Mucosa of descending colon (tissue), 3 donors: ENCODE measurements at places on chromosomes 12 and 14. TPM values are rescaled to one million over a fixed set of nuclear protein-coding genes. Genes with fewer than 3 reads are reported as not detected.

Gene MSRB3
- 154 TPM for total RNA-seq

Gene NCKAP5L
- 2.5 TPM for total RNA-seq

Gene AICDA
- total RNA-seq, result not detected

Gene NAA25
- total RNA-seq, result 17.9 TPM

Gene OTUB2
- 3.5 TPM for total RNA-seq

Gene RNU4-1
- total RNA-seq, result 4,015 TPM

Gene SERPINA12
- not detected for total RNA-seq

Gene ERBB3
- total RNA-seq, result 136 TPM

Gene TMPO
- total RNA-seq, result 69.8 TPM

Gene ACSM4
- not detected for total RNA-seq

Gene KRT77
- not detected for total RNA-seq

Gene CAPZA3
- total RNA-seq, result not detected

Gene MYF5
- not detected for total RNA-seq

Gene CD9
- total RNA-seq, result 452 TPM

- peak; percentile 37 for DNase-seq
Measured at GRCh38 chr12:114799574-114800487, 115.9 kb upstream of the TBX3 start.

DNA sequence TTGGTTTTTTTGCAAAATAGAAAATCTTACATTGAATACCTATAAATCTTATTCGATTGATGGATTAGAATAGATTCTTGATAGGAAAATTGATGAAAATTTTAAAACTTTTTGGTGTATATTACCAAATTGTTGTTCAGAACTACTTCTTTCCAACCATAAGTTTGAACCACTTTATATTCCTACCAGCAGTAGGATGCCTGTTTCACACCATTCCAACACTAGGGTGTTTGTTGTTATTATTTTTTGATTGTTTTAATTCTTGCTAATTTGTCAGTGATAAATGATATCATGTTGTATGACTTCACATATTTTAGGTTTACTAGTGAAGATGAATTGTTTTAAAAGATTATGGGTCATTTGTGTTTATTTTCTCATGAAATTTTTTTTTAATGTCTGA lies 43.4 kb downstream of the UTP20 start:
- DNase-seq, result no peak

- DNase-seq, result no peak
Measured at GRCh38 chr12:108607981-108608600, 10.2 kb upstream of the TMEM119 start.

DNA sequence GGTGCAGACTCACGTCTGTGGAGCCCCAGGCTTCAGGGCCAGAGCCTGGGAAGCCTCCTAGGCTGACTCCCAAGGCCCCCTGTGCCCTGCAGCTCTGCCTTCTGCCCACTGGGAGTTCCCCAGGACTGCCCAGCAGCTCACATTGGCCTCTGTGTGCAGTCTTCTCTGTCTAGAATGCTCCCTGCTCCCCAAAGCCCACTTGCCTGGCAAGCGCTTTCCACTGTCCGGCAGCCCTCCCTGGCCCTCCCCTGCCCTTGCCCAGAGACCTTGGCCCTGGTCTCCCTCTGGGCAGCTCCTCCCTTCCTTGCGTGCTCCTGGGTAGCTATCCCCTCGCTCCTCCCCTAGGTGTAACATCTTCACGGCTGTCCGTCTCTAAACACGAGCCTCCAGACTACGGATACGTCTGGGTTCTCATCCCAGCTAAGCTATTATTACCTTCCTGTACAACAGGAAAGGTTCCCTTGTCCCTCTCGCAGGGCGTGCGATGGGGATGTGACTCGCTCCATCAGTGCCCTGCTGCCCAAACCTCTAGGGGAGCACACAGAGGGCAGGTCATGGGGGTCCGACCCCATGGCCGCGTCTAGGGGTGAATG lies 325.5 kb upstream of the RTL1 start:
- no peak for DNase-seq

GRCh38 chr14:92135269-92135668 lies 13.5 kb downstream of the CPSF2 start:
- no peak for DNase-seq

GRCh38 chr12:65891219-65891618 lies 66.9 kb downstream of the HMGA2 start:
- no peak for DNase-seq

DNA sequence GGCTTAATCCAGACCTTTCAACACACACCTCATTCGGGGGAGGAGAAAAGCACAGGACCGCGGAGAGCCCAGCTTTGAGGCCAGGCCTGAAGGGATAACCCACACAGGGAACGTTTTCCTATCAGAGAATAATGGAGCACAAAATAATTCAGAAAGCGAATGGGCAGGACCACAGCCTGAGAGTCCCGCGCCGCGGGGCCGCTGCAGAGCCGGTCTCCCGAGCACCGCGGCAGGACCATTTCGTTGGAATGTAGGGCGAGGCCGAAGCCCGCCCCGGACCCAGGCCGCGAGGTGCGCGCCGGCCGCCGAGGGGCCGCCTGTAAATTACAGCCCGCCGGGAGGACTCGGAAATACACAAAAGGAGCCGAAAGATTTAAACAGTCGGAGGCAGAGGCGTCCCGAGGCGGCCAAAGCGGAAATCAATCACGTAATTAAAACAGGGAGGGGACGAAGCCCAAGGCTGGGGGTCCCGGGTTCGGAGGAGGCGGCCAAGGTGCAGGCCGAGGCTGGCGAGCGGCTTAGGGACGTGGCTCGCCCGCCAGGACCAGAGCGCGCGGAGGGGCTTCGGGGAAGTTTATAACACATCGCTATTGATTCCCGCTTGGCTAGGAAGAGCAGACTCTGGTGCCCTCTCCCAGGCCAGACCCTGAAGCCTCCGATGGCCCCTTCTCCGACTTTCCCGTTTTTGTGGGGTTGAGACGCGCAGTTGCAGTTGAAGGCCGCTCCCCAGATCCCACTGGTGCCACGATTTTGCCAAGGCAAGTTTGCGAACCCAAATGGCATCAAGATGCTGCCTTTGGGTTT lies 6.3 kb upstream of the HOXC4 start:
- DNase-seq, result no peak

GRCh38 chr12:7017870-7018349 lies 366 bp downstream of the LPCAT3 start:
- DNase-seq, result peak; percentile 50

DNA sequence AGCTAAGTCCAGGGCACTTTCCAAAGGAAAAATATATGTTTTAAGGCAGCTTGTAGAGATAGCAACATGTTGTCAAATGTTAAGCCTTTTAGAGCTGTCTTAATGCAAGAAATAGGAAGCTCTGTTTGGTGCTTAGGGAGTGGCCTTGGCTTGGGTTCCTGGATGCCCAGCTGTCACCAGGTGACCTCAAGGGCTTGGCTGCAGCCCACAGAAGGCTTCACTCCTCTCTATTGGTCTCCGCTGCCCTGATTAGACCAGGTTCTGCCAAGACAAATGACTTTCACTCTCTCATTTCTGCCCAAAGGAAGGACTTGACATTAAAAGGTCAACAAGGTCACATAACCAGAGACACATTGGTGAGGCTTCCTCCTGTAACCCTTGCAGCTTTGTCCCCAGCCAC lies 76.8 kb downstream of the WSCD2 start:
- no peak for DNase-seq

DNA sequence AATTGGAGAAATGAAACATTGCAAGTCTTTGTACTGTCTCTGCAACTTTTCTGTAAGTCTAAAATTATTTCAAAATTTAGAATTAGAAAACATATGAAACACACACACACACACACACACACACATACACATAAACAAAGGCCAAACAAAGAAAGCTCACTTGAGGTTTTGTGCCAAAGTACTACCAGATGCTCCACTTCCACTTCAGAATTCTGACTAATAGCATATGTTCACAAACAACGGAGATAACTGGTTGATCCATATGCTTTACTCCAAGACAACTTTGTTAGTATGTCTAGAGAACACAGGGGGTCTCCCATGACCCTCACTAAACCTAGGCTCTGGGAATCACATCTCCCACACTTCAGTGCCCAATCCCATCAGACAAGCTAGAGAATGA lies 133.8 kb upstream of the CLEC14A start:
- no peak for DNase-seq

DNA sequence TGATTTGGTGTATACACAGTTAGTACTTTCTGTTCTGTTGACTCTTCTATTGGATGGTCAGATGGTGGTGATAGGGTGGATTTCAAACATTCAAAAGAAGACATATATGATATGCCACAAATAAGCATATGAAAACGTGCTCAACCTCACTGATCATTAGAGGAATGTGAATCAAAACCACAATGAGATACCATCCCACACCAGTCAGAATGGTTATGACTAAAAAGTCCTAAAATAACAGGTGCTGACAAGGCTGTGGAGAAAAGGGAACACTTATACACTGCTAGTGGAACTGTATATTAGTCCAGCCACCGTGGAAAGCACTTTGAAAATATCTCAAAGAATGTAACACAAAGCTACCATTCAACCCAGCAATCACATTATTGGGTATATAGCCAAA lies 425.5 kb downstream of the C12orf50 start:
- no peak for DNase-seq

- DNase-seq, result peak; percentile 55
Measured at GRCh38 chr12:120321382-120322202, 6.0 kb downstream of the PLA2G1B start.

GRCh38 chr12:93713060-93713459 lies 35.9 kb downstream of the CRADD start:
- no peak for DNase-seq

- DNase-seq, result no peak
Measured at GRCh38 chr14:92121207-92121669, 268 bp downstream of the NDUFB1 start.

DNA sequence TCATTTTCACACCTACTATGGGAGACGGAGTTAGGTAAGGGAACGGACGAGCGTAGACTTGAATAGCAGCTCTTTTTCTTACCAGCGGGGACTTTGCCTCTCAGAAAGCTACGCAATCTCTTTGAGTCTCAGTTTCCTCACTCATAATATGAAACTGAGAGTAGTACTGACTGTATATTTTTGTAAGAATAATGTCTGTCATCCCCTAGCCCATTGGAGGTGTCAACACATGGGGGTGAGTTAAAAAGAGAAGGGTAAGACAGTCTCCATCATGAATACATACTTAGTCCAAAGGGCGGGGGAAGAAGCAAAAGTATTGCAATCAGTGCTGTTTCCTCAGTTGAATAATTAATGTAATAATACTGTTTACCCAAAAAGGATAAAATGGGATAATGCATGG lies 592.2 kb downstream of the NRXN3 start:
- no peak for DNase-seq

DNA sequence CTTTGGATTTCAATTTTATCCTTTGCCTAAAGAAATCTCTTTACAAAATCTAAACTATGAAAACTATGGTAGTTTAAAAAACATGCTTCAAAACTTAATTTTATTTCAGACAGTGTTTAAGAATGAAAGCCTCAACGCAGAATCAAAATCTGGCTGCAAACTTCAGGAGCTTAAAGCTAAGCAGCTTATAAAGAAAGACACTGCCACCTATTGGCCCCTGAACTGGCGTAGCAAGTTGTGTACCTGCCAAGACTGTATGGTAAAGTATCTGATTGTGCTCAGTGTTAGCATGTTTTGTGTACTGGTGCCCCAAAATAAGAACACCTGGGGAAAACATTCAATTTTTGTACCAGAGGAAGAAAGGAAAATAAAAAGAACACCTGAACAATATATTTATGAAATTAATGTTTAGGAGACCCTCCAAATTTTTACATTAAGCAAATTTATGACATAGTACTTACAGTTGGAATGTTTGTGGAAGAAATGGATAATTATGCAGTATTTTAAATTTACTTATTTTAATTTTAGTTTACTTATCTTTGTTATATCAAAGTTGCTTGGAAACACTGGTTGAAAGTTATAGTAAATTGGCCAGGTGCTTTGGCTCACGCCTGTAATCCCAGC lies 12.2 kb downstream of the UBR7 start:
- no peak for DNase-seq

- DNase-seq, result no peak
Measured at GRCh38 chr12:108299980-108300696, 39.0 kb downstream of the CMKLR1 start.

GRCh38 chr14:71610149-71610548 lies 322.1 kb upstream of the RGS6 start:
- DNase-seq, result no peak

- DNase-seq, result no peak
Measured at GRCh38 chr12:78568321-78569020, 296.1 kb upstream of the SYT1 start.

DNA sequence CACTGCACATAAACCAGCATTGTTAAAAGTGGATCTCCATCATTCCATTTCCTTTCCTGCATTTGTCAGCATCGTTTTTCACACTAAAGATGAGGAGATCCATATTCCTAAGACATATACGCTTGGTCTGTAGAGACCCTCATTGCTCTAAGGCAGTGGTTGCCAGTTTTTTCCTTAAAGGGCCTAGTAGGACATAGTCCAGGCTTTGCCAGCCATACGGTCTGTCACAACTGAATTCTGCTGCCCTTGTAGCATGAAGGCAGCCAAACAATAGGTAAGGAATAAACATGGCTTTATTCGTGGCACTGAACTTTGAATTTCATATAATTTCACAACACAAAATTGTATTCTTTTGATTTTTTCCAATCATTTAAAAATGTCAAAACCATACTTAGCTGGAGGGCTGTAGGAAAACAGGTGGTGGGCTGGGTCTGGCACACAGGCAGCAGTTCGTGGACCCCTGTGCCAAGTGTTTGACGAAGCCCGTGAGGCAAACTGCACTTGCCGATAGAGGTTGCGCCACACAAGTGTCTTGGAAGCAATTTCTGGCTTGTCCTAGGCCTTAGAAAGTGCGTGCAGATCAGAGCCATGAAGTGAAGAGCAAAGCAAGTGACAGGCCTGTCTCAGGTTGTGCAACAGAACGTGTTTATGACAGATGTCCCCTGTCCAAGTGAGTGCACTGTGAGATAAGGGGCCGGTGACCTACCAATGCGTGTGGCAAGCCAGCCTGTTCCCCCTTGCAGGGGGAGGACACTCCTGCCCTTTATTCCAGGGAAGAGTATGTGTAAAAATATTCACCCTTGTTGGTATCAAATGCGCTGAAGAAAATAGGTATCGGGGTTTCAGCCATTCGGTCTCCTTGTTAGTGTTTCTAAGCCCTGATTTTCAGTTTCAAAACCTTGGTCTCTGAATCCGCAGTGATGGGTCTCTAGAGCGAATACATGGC lies 916 bp upstream of the CHPT1 start:
- peak; percentile 61 for DNase-seq

GRCh38 chr14:52863334-52863700 lies 71.9 kb upstream of the GNPNAT1 start:
- DNase-seq, result no peak

- DNase-seq, result no peak
Measured at GRCh38 chr12:39587225-39587624, 32.4 kb downstream of the ABCD2 start.

GRCh38 chr12:52119398-52120254 lies 40.1 kb downstream of the SMIM41 start:
- no peak for DNase-seq

DNA sequence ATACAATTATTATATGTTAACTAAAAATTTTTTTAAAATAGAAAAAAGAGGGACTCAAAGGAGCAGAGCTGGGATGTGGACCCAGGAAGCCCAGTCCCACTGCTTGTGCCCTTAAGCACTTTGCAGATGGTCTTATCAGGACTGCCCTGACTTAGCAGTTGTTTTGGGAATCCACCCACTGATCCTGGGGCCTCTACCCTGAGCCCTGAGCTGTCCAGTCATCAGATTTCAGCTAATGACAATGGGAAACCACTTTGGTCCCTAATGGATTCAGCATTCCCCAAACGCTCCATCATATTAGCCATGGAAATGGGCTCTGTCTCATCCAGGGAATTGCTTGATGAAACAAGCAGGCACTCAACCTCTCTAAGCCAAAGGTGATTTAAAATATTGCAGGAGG lies 22.5 kb upstream of the WSCD2 start:
- DNase-seq, result no peak
